CD8-positive, alpha-beta memory T cell (primary cell): ENCODE measurements at places on chromosomes 5 and 9.

GRCh38 chr5:73770172-73771025, 144.4 kb downstream of the ARHGEF28 start:
- H3K4me3 ChIP-seq, result no peak overlapping the region
- no peaks in the 10 kb centered on the region for H3K4me1 ChIP-seq
- no peak overlapping the region for H3K27ac ChIP-seq
- DNase-seq, result no peak

- DNase-seq, result no peak
- peaks cover 9% of the 10 kb centered on the region for H3K4me1 ChIP-seq
- no peaks in the 10 kb centered on the region for H3K36me3 ChIP-seq
- H3K27ac ChIP-seq, result no peak overlapping the region
- H3K27me3 ChIP-seq, result no peaks in the 10 kb centered on the region
These were observed 248.9 kb downstream of the PIK3R1 start for GRCh38 chr5:68464424-68464823.

GRCh38 chr5:59158637-59159391, 575.9 kb downstream of the RAB3C start:
- DNase-seq, result no peak
- H3K4me3 ChIP-seq, result no peak overlapping the region
- no peaks in the 10 kb centered on the region for H3K36me3 ChIP-seq
- H3K4me1 ChIP-seq, result peaks cover 9% of the 10 kb centered on the region

- no peaks in the 10 kb centered on the region for H3K27me3 ChIP-seq
- no peak overlapping the region for H3K4me3 ChIP-seq
- no peak overlapping the region for H3K27ac ChIP-seq
- H3K4me1 ChIP-seq, result no peaks in the 10 kb centered on the region
- no peak for DNase-seq
- H3K36me3 ChIP-seq, result no peaks in the 10 kb centered on the region
These were observed 11.0 kb upstream of the ATP6V0E1 start for GRCh38 chr5:172972552-172972951.

GRCh38 chr5:100787648-100788047, 115.4 kb downstream of the ST8SIA4 start:
- H3K4me1 ChIP-seq, result no peaks in the 10 kb centered on the region
- no peak overlapping the region for H3K4me3 ChIP-seq
- H3K27me3 ChIP-seq, result no peaks in the 10 kb centered on the region
- no peak overlapping the region for H3K27ac ChIP-seq

- no peaks in the 10 kb centered on the region for H3K4me1 ChIP-seq
- H3K36me3 ChIP-seq, result no peaks in the 10 kb centered on the region
- DNase-seq, result no peak
- H3K4me3 ChIP-seq, result no peak overlapping the region
- H3K27me3 ChIP-seq, result no peaks in the 10 kb centered on the region
These were observed 33.5 kb upstream of the FCN2 start for GRCh38 chr9:134847138-134847537.
